ENCODE measurements at places on chromosomes 12 and 14.

GRCh38 chr12:17148706-17149105, 542.7 kb upstream of the LMO3 start:
- DNase-seq = no peak

GRCh38 chr12:115840159-115840558, 437.3 kb downstream of the MED13L start:
- DNase-seq = no peak

DNA sequence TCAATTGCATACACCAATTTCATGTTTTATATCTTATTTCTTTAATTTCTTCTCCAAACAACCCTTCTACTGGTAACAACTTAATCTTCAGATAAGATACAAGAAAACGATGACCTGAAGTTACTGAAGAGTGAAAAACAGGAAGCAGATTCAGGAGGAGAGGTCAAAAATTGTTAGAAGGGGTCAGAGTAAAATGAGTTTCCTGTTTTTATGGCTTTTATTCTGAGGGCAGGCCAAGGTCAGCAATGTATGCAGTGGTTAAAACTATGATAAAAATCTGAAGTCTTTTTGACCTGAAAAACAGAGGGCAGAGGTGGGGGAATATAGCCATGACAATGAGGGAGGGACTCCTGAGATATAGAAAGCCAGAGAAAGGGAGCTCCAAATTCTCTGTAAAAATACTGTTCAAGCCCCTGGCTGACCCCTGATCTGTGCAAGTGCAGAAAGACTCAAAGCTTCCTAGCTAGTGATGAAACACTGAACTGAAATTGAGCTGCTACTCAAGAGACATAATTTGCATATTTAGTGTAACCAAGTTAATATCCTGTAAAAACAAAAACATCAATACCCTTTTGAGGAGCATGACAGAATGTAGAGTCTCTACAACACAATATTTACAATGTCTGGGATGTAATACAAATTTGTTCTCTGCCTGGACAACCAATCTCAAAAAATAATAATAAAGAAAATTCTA, 514.3 kb upstream of the SEL1L start:
- no peak for DNase-seq

DNA sequence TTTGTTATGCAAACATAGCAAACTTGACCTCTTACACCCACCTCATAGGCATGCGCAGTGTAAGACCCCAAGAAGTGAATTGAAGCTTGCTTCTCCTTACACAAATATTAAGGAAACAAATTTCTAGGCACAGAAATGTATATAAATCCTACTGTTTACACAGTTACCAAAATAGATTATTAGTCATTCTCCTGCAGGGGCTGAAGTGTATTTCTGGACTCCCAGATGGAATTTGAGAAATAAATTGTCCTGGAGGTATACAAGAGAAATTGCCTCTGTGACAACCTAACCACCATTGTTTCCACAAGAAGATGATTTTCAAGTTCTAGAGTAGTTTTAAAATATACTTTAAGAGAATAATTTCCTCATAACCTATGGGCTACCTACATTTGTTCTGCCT, 656.0 kb upstream of the MDGA2 start:
- no peak for DNase-seq

DNA sequence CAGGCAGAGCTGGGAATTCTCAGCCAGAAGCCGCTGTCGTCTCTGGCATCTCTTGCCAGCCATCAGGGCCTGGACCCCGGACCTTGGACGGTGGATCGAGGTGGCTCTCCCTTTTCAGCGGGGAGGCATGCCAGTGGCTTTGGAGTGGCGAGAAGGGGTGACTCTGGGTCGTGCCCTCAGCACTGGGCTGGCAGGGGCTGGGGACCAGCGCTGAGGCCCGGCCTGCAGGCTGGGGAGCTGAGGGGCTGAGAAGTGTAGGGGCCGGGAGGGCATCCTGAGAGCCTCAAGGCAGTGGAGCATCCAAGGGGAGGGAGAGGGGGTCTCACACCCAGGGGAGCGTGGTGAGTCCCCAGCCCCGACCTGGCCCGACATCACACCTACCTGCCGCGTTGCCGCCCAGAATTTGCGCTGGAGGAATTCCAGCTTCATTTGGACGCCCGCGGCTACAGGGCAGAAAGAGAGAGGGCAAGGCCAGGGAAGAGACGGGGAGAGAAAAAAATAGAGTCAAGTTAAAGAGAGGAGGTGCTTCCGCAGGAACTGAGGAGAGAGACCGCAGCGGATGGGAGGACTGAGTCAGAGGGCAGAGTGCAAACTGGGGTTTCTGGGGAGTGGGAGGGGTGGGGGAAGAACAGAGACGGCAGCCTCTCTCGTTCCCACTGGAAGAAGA, 9.0 kb upstream of the LRTM2 start:
- no peak for DNase-seq

- DNase-seq = no peak
Measured at GRCh38 chr12:114904254-114905003, 220.5 kb upstream of the TBX3 start.

GRCh38 chr12:94954029-94954685, 49.3 kb downstream of the NDUFA12 start:
- DNase-seq = no peak

DNA sequence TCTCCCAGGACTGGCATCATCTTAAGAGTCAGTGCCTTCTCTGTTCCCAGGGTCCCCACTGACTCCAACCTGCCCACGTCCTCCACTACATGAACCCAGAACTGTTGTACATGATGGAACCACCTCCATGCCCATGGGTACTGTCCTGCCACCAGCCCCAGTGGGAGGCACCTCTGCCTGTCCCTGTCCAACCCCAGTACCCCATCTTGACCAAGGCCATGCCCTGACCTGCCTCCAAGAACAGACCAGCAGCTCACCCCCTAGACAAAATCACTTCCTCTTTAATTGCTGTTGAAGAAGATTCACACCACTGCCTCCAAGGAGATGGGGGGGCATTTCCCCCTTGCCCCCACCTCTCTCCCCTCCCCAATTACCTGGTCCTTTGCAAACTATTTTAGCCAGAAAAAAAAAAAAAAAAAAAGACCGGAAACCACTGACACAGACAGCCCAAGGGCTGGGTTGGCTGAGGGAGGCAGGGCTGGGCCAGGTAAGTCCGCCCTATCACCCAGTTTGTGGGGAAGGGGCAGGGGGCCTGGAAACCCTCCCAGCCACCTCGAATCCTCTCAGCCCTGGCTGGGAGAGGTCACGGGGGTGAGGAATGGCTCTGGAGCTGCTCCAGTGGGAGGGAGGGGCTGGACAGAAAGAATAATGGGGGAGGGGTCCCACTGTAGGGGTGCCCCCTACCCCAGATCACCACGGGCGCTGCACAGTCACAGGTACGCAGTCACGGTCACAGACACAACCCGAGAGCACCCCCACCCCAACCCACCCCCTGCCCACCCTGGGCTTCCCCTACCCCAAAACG, 13.4 kb downstream of the AGAP2 start:
- no peak for DNase-seq

DNA sequence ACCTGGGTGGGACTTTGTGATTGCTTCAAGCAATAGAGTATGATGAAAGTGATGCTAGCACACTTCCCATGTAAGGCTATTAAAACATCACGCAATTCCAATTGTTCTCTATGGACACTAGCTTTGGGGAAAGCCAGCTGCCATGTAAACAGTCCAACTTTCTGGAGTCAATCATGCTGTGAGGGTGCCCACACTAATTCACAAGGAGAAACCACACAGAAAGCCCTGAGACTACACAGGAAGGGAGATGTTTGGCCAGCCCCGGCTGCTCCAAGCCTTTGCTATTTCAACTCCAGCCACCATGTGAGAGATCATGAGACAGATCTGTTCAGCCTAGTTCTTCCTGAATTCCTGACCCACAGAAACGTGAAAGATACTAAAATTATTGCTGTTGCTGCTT, 96.3 kb downstream of the ST8SIA1 start:
- DNase-seq = no peak
